ENCODE measurements at places on chromosomes 3 and 15. TPM values are rescaled to one million over a fixed set of nuclear protein-coding genes. Genes with fewer than 3 reads are reported as not detected.

- DNase-seq: no peak
Observed at GRCh38 chr3:185878920-185879319, 54.1 kb upstream of the IGF2BP2 start.

DNA sequence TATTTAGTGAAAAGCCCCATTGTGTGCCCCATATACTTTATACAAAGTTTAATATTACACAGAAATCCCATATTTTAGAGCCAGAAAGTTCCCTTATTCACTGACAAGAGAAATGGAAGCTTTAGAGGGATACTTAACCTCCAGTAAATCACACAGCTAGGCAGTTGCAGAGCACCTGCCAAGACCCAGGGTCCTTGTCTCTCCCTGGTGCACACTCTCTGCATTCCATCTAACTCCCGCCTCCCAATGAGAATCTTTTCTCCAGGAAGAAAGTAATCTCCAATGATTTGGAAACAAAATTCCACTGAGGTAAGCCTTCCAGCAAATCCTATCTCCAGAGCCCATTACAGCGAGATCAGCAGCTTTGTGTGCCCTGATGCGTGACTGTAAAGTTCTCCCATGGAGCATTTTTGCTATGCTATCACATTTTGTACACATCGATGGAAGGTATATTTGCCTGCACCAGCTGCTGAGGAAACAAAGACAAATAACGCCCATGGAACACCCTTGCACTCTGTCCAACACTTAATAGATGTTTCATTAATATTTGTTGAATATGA is 41.4 kb downstream of the ULK4 start:
- DNase-seq: no peak

GPR160 gene
- total RNA-seq: 3.5 TPM

- no peak for DNase-seq
Observed at GRCh38 chr3:126567696-126568438, 9.1 kb upstream of the C3orf22 start.

GOLGA6D gene
- not detected for total RNA-seq

DNA sequence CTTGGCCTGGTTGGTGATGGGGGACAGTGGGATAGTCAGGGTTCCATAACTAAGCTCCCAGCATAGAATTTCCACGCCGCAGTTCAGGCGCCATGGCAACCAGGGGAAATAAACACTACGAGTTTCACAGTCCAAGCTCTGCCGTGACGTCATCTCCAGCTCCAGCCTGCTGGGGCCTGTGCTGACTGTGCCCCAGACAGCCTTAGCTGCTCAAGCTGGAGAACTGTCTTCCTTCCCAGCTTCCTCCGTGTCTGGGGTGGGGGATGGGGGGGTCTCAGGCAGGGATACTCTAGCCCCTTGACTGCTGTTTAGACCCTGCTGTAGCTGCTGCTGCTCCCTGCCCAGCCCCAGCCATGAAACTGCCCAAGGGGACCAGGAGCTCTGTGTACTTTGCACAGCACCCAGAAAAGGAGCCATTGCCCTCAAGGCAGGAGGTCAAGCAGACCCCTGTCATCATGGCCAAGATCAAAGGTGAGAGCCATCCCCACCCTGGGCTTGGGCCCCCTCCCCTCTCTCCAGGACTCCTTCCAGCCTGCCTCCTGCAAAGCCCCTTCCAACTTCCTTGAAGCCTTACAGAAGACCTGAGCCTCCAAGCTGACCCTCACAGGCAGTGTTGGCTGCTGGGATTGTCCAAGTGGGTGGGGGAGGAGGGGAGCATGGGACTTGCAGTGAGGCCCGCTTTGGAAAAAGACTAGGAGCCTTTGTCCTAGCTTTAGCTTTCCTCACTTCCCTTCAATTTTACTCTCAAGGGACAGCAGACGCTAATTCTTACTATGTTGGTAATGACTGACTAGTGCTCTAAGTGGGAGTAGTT is 11.4 kb upstream of the CSPG4 start:
- DNase-seq: peak; percentile 22

ACKR4 gene
- 0.15 TPM for total RNA-seq

DNA sequence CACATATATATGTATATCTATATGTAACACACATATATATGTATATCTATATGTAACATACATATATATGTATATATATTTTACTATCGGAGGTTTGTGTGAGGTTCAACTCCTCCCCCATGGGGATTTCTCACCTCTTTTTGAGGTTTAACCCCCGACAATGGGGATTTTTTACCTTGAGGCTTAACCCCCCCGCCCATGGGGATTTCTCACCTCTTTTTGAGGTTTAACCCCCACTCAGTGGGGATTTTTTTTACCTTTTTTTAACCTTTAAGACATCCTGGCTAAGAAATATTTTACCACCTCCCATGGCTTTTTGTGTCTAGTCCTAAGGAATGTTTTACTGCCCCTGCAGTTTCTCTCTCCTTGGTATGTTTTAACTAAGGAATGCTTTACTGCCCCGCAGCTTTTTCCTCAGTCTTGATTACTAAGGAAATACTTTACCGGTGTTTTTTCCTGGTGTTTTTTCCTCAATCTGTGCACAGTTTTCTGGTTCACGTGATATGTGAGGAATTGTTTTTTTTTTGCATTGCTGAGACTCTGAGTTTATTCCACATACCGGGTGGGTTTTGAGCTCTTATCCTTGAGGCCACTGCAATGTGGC is 185.2 kb downstream of the KLF13 start:
- DNase-seq: peak; percentile 69

GRCh38 chr3:60364475-60364874 is 886.8 kb downstream of the FHIT start:
- DNase-seq: no peak
